MM.1S (cell line): ENCODE measurements at places on chromosomes 13 and 19.
A peak's percentile ranks its signal among the peaks of the same experiment; 100 is the strongest.

GRCh38 chr13:31747966-31748365, 8.6 kb downstream of the RXFP2 start:
- DNase-seq = no peak

GRCh38 chr19:5154129-5154798, 185.4 kb downstream of the KDM4B start:
- peak; percentile 20 for DNase-seq

- no peak for DNase-seq
These were observed 2.7 kb downstream of the LILRB4 start for GRCh38 chr19:54665530-54665929.

DNA sequence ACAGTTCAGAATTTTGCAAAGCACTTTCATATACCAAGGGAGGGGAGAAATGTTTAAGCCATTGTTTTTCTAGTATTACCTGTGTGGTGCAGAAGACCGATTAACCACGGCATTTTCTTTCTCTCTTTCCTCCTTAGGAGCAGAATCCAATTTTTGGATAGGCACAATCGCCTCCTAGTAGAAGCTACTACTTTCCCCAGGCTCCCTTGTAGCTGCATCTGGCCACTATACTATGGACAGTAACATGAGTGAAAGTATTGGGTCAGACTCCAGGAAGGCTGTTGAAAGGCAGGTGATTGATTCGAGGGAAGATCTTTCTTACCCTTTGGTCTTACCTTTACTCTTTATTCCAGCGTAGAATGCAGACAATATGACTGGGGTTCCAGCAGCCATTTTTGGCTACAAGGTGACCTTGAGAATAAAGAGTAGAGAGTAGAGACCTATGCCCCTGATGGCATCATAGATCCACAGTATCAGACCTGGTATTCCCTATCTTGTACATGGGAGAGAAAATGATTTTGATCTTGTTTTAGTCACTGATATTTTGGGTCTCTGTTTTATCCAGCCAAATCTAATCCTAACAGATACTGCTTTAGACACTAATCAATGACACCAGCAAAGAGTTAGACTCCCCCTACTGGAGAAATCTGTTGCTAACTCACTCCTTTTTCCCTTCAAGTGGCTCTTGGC, 77.0 kb downstream of the LRRC63 start:
- peak; percentile 66 for DNase-seq

DNA sequence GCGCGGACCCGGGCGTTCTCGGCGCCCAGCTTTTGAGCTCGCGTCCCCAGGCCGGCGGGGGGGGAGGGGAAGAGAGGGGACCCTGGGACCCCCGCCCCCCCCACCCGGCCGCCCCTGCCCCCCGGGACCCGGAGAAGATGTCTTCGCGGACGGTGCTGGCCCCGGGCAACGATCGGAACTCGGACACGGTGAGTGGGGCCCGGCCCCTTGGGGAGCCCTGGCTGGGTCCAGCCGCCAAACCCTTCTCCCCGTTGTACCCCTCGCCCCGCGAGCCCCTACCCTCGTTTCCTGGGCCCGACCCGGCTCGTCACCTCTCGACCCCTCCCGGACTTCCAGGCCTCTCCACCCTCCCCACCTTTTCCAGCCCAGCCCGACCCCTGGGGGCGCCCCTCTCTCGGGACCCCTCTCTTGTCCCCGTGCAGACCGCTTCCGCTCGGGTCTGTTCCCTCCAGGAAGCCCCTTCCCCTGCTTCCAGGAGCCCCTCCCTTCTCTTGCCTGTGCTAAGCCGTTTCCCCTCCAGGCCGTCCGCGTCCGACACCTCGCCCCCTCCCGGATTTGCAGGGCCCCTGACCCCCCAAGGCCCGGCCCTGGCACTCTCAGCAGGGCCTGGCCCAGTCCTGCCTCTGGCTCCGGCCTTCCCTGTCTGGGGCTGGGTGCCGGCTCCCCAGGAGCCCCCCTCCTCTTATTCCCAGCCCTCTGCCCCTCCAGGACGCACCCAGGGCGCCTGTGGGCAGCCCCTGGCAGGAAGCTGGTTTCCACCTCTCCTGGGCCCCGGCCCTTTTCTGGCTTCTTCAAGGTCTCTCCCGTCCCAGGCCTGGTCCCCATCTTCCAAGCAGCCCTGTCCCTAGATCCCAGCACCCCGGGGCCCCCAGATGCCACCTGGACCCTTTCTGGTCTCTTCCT, 632 bp downstream of the MARK4 start:
- no peak for DNase-seq

DNA sequence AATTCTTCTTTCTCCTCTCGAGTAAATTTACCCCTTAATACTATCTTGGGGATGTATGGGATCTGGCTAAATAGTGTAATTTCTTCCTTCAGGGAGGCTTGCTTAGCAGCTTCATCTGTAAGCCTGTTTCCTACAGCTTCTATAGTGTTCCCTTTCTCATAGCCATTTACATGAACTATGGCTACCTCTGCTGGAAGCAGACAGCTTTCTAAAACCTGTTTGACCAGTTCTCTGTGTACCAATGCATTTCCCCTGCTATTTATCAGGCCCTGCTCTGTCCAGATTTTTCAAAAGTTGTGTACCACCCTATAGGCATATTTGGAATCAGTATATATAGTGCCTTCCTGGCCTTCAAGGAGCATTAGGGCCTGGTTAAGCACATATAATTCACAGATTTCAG, 113.6 kb upstream of the PCDH9 start:
- no peak for DNase-seq

GRCh38 chr19:34337739-34338138, 27.3 kb upstream of the GPI start:
- no peak for DNase-seq

DNA sequence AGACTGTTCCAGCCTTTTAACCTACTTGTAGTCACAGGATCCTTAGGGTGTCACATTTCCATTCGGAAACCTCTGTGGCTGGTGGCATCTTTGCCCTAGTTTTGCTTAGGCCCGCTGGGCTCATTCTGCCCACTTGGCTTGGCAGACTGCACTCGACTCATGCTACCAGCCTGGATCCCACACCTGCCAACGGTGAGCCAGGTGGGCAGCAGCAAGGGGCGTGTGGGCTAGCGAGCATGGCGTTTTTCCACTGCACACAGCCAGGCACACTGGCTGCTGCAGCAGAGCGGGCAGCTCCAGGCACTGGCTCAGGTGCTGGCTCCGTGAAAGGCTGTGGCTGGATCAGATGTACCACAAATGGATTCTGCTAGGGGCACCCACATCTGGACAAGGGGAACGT, 838.2 kb downstream of the SLITRK6 start:
- DNase-seq = no peak

GRCh38 chr19:28456252-28456651, 756.7 kb downstream of the UQCRFS1 start:
- no peak for DNase-seq

DNA sequence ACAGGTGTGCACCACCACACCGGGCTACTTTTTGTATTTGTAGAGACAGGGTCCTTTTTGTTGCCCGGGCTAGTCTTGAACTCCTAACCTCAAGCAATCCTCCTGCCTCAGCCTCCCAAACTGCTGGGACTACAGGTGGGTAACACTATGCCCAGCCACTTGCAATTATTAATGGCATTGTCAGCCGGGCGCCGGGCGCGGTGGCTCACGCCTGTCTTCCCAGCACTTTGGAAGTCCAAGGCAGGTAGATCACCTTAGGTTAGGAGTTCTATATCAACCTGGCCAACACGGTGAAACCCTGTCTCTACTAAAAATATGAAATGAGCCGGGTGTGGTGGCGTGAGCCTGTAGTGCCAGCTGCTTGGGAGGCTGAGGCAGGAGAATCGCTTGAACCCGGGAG, 2.7 kb upstream of the MEX3D start:
- DNase-seq = no peak

GRCh38 chr19:56930647-56931535, 90.4 kb upstream of the PEG3 start:
- no peak for DNase-seq
